Fibroblast of pulmonary artery (primary cell): ENCODE measurements at places on chromosomes 2 and 18.

- DNase-seq = no peak
Observed at GRCh38 chr2:159461076-159461475, 155.3 kb downstream of the BAZ2B start.

- DNase-seq = peak; percentile 71
Observed at GRCh38 chr2:54106631-54107454, 8.6 kb upstream of the ACYP2 start.

DNA sequence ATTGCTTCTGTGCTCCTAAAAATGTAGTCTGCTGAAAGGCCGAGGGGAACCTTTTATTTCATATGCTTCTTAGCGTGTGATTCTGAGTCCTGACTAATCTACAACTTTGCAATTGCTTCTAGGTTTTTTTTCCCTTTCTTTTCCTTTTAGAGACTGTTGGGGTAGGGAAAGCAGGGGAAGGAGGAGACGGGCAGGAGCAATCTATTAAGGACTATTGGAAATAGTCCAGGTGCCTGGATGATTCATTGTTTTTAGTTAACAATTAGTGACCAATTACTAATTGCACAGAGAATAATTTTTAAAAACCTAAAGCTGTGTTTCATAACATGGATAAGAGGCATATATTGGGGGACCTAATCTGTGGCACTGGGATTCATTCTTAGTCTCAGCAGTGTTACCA lies 49.4 kb upstream of the STON1 start:
- no peak for DNase-seq

DNA sequence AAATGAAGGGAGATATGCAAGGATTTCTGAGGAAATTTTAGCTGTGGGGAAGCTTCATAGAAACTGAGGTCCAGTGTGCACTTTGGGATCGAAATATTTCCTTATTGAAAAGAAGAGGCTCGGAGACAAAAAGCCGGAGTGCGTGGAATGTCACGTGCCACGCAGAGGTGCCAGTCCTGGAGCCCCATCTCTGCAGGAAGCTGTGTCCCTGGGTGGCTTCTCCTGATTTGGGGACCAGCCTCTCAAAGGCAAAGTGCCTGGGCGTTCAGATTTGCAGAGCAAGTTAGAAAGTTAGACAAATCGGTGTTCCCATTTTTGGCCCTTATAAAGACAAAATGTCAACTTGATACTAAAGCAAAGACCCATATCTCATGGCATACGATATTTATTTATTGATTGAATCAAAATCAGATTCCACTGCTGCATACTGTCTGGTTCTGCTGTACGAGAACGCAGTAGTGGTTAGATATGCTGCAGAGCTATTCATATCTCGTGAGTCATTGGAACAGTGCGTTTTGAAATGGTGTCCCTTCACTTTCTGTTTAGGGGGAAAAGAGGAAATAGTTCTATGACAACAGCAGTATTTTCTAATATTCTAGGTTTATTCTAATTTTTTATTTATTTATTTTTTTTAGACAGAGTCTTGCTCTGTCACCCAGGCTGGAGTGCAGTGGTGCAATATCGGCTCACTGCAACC lies 9.1 kb upstream of the ATG16L1 start:
- DNase-seq = peak; percentile 41

- no peak for DNase-seq
Observed at GRCh38 chr2:84914334-84914733, 8.9 kb downstream of the TMSB10 start.

GRCh38 chr2:43026426-43027096 lies 199.8 kb downstream of the ZFP36L2 start:
- DNase-seq = no peak

DNA sequence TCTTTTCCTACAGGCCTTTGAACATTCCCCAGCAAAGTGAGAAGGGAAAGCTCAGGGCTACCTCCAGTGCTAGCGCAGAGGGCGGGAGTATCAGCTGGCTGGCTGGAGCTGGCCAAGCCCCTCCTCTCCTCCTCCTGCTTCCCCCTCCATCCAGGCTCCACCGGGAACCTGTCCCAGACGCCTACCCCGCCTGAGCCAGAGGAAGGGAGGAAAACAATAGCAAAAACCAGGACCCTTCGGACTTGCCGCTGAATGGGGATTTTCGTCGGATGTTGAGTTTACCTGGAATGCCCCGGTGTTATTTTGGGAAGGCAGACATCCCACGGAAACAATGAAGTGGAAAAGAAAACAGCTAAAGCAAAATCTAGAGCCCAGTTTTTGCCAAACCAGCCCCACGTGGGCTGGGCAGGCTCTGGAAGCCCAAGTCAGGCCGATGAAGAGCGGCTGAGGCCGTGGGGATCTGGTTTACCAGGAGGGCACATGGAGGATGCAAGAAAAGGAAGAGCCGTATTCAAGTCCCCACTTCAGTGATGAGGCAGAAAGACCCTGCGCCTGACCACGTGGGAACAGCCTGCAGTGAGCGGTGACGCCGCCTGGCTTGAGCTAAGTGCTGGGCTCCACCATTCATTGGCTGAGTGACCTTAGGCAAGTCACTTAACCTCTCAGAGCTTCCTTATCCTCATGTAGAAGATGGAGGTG lies 100.4 kb upstream of the LCLAT1 start:
- peak; percentile 26 for DNase-seq

GRCh38 chr2:198283146-198283545 lies 478.8 kb downstream of the PLCL1 start:
- DNase-seq = peak; percentile 13

- DNase-seq = no peak
Observed at GRCh38 chr2:126827371-126827770, 71.3 kb upstream of the TEX51 start.

GRCh38 chr18:10872304-10872703 lies 277.1 kb downstream of the PIEZO2 start:
- peak; percentile 11 for DNase-seq

DNA sequence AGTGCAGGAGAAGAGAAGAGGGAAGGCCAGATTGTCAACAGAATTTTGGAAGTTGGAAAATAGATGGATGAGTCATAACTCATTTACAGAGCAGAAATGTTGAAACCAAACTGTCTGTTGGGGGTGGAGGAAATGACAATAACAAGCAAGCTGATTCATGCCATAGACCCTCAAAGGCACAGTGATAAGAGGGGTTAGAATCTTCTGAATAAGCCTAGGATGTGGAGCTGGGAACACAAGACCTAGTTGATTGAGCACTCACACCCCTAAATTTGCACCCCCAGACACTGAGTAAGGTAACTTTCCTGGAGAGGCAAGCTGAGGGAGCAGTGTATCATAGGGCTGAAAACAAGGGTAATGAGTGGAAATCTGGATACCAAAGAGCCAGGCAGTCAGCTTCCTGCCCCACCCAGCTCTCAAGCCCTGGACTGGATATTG lies 141.4 kb downstream of the SCG2 start:
- peak; percentile 79 for DNase-seq

DNA sequence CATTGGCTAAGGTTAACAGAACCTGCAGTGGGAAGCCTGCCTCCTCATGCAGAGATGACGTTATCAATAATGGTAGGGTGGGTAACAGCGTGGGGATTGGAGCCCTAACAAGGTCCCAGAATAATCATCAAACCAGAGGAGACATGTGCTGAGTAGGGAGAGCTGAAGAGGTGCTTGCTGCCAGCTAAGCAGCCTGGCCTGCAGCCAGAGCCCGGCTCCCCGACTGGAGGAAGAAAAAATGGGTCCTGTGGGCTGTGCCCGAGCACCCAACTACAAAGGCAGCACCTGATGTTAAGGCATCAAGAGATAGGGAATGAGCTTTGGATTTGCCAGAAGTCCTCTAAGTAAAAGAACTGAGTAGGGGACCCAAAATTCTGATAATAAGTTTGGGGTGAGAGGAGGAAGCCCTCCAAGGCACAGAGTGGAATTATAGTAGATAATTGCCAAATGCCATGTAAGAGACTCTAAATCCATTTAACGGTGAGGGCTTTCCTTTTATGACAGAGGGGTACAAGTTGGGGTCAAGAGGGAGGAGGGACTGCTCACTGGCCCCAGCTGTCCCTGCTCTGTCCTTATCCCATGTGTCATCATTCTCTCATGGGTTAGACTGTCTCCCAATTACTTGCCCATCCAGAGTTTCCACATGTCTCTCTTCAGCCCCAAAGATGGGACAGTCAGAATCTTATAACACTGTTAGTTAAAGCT lies 156.1 kb downstream of the ANTXR1 start:
- no peak for DNase-seq

DNA sequence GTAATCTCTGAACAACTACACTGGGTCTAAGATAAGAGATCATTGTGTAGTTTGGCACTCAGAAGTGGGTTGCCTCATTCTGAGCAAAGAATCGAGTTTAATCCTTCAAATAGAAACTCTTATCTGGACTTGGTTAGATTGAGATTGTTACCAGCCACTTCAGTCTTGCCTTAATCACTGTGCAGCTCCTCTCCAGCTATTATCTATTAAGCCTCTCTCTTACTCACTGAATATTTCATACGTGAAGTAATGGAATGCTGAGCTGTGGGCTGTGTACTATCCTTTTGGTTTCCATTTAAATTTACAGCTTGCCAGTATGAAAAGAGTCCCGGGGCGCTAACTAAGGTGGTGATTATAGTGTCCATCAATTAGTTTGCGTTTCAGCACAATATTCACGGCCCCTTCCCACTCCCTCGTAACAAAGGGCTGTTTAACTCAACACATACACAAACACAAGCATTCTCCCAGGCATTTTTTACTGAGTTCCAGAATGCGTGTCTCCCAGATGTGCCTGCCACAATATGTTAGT lies 65.7 kb upstream of the NCKAP5 start:
- peak; percentile 52 for DNase-seq

DNA sequence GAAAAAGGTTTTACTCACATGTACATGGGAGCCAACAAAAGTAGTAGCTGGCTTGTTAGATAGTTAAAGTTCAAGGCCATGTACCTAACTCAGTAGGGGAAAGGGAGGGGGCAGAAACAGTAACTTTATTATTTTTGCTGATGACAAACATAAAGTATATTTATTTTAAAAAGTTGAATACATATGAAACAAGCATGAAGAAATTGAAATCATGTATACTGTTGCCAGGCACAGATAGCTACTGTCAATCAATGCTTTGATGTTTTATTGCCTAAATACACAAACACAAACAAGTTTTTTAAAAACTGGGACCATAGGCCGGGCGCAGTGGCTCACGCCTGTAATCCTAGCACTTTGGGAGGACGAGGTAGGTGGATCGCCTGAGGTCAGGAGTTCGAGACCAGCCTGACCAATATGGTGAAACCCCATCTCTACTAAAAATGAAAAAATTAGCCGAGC lies 7.6 kb upstream of the PSD4 start:
- no peak for DNase-seq

GRCh38 chr2:237137626-237138323 lies 52.1 kb downstream of the COPS8 start:
- DNase-seq = no peak

DNA sequence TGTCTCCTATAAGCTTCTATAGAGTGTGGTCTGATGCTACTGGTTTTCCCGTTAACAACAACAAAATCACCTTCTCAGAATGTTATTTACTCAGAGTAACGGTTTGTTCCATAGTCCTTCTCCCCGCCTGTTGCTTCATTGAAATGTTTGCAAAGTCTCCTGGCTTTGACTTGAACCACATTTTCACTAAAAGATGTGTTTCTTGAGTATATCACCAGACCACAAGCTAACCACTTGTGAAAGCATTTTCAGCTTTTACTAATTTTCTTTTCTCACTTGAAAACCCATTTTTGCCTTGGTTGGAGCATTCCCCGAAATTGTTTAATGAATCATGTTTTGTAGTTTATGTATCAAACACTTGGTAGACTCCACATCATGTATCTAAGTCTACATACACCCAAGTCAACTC lies 121.2 kb downstream of the DPP4 start:
- DNase-seq = no peak

DNA sequence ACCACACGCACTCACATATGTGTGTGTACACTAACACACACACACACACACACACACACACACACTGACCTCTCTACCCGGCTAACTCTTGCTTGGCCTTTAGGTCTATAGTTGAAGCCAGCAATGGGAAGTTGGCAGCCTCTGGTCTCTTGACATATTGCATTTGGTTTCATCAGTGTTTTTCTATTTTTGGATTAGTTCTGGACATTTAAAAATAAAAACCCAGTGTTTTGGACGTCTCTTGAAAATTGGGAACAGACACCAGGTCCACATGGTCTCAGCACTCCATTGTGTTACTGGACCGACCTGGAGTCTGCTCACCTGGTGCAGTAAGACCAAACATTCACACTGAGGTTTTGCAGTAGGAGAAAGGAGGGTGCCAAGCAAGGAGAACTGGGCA lies 50.4 kb upstream of the AFF3 start:
- DNase-seq = no peak

GRCh38 chr2:6864923-6865345 lies 773 bp downstream of the CMPK2 start:
- DNase-seq = peak; percentile 11
